Activated T-cell treated with anti-CD3 and anti-CD28 coated beads, Interleukin-2, amount 50 U/mL, for 48 hours (primary cell): ENCODE measurements at places on chromosomes 5 and 9.

DNA sequence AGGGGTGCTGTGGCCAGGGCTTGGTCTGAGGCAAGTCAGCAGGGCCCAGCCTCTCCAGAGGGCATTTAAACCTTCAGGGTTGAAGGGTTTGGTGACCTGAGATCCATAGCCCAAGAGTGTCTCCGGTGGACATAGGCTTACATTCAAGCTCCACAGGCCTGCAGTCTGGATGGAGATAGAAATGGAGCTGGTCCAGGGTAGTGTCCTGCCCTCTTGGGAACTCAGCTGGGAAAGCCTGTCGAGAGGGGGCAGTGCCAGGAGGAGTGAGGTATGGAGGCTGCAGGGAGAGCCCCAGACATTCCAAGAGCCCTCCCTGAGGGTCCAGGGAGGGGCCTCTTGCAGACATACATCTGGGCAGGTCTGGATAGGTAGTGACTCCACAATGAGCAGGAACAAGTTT lies 177.0 kb upstream of the MVB12B start:
- peak; percentile 7 for DNase-seq

- DNase-seq = no peak
Observed at GRCh38 chr9:120570296-120570695, 9.7 kb downstream of the CDK5RAP2 start.

GRCh38 chr9:79196606-79197005 lies 375.2 kb upstream of the TLE4 start:
- DNase-seq = no peak

- no peak for DNase-seq
Observed at GRCh38 chr5:76576450-76576849, 46.8 kb downstream of the F2RL2 start.

GRCh38 chr5:72161951-72162350 lies 54.7 kb downstream of the MAP1B start:
- DNase-seq = no peak
